NCI-H524 treated with DMSO at 0.1 percent for 48 hours (cell line): ENCODE measurements at places on chromosomes 1 and 21.

DNA sequence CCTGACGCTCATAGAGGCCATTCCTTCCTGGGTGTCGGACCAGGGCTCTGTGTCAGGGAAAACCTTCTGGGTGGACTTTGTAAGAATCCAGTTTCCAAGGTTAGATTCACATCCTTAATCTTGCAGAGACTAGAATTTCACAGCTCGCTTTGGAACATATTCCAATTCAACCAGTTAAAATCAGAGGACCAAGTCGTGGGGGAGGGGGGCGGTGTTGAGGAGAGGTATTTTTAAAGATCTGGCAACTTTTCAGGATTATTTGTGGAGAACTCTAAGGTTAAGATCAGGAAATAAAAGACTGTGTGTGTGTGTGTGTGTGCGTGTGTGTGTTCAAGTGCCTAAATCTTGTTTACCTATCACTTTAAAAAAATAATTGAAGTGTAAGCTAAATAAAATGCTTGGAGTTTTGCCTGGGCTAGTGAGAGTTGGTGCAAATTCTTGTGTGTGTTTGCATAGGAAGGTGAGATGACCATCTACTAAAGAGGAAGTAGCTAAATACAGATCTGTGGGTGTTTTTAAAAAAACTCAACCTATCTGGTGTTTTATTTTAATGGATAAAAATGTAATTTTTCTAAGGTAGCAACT is 21.8 kb downstream of the TENT5C start:
- no peak for DNase-seq

GRCh38 chr1:30138891-30139290 is 584.5 kb downstream of the MATN1 start:
- DNase-seq: no peak

- no peak for DNase-seq
These were observed 45.1 kb downstream of the BCL9 start for GRCh38 chr1:147586414-147586813.

GRCh38 chr1:20463502-20463901 is 22.5 kb downstream of the CAMK2N1 start:
- DNase-seq: no peak

- no peak for DNase-seq
These were observed 444 bp upstream of the AGO1 start for GRCh38 chr1:35882586-35882944.
